ENCODE measurements at places on chromosomes 7 and 10.

DNA sequence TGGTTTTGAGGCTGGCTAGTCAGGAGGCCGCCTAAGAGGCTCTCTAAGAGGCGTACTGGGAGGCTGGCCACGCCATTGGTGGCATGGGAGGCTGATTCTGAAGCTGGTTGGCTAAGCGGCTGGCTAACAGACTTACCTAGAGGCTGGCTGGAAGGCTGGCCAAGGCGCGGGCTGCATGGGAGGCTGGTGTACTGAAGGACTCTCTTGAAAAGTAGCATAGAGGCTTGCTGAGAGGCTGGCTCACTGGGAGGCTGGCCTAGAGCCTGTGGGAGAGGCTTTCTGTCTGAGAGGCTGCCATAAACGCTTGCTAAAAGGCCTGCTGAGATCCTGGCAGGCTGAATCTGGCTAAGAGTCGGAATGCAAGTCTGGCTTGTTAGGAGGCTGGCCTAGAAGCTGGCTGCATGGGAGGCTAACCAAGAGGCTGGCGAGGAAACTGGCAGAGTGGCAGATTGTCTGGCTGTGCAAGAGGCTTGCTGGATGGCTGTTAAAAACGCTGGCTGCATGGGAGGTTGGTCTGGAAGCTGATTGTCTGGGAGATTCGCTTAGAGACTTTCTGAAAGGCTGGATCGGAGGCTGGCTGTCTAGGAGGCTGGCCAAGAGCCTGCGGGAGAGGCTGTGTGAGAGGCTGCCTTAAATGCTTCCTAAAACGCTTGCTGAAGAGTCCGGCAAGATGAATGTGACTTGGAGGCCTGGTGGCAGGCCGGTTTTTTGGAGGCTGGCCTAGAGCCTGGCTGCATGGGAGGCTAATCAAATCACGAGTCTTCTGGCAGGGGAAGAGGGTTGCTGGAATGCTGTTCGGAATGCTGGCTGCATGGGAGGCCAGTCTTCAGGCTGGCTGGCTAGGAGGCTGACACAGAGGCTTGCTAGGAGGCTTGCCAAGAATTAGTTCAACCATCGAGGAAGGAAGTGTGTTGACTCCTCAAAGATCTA, 134.2 kb downstream of the OR13A1 start:
- no peak for DNase-seq

DNA sequence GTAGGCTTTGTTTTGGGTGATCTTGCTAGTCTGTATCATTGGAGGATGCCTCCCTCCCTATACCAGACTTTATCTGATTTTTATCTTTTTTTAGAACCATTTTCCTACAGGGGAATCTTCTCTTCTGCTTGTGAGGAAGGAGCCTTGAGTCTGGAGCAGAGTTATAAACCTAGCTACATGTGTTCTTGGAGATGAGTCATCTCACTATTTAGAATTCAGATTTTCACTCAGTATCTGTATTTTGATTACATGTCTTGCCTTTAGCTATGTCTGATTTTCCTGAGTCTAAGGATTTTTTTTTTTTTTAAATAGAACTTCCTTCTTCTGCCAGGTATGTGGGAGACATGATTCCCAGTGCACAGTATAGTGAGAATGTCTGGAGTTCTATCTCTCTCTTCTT, 211.6 kb upstream of the MBL2 start:
- no peak for DNase-seq

- DNase-seq, result no peak
Observed at GRCh38 chr7:135718794-135719437, 9.1 kb downstream of the SLC13A4 start.

GRCh38 chr7:101411508-101411874, 48.8 kb downstream of the COL26A1 start:
- DNase-seq, result no peak

DNA sequence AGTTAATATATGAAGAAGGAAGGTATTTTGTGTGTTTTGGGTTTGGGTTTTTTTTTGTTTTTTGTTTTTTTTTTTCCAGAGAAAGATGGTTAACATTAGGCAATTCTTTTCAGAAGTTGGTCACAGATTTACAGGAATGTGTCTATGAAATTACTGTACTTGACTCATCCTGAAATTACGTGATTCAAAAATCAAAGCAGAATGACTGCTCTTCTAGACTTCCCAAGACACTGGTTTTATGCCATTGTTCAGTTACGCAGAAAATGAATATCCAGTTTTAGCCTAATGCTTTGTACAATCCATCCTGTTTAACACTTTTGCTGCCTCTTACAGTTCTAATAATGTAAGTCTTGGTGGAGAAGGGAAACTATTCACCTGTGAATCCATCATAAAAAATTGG, 39.7 kb upstream of the CELF2 start:
- DNase-seq, result no peak

- no peak for DNase-seq
Observed at GRCh38 chr7:1539882-1540775, 9.6 kb downstream of the MAFK start.

- DNase-seq, result no peak
Observed at GRCh38 chr10:51733057-51733456, 33.7 kb upstream of the CSTF2T start.

DNA sequence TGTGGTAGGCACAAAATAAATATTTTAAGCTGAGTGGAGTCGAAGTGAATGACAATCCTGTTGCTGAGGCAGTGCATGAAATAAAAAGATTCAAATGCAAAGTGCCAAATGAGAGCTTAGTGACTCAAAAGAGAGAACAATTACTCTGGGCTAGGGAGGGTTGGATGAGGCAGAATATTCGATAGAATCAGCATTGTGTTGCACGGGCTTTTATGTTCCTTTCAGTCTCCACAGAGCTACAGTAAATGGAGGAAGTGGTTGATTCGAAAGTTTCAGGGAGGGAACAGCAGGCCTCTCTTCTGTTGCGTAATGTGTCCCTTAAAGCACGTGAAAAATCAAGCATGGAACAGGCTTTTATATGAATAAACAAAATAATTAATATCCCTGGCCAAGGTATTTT, 599.3 kb upstream of the CELF2 start:
- no peak for DNase-seq

Measured in NCI-H187 treated with DMSO at 0.1 percent for 48 hours (cell line).